ENCODE measurements at places on chromosomes 6 and 20. TPM values are rescaled to one million over a fixed set of nuclear protein-coding genes. Genes with fewer than 3 reads are reported as not detected.

DNA sequence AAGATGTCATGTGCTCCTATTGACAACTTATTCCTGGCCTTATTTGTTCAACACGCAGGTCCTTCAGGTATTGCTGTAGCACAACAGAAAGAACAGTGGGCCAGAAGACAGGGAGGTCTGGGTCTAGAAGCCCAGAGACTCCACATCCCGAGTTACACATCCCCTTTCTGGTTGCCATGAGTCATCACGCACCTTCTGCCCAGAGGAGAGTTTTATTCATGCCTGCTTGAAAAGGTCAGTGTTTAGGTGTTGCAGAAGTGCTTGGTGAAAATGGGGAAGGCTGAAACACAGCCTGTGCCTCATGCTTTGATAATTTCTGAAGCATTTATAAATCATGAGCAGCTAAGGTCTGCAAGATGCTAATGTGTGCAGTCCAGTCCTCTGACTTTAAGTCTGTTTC lies 256.4 kb downstream of the GMPR start:
- DNase-seq = no peak

DNA sequence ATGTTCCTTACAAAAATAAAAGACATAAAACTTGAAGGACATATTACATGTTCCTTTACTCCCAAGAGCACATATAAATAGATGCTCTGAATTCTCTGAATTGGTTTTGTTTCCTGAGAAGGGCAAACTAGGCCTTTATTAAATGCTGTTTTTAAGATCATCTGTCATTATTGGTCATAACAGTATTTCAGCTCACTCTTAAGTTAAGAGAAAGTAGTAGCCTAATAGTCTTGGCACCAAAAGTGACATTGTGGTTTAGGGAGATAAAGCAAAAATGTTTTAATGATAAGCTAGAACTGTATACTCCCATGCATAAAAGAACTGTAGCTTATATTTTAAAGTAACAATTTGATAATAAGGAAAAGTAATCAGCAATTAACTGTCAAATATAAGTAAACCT lies 361.1 kb upstream of the PTCHD4 start:
- no peak for DNase-seq

GRCh38 chr6:154266560-154267099 lies 90.0 kb downstream of the IPCEF1 start:
- DNase-seq = no peak

DNA sequence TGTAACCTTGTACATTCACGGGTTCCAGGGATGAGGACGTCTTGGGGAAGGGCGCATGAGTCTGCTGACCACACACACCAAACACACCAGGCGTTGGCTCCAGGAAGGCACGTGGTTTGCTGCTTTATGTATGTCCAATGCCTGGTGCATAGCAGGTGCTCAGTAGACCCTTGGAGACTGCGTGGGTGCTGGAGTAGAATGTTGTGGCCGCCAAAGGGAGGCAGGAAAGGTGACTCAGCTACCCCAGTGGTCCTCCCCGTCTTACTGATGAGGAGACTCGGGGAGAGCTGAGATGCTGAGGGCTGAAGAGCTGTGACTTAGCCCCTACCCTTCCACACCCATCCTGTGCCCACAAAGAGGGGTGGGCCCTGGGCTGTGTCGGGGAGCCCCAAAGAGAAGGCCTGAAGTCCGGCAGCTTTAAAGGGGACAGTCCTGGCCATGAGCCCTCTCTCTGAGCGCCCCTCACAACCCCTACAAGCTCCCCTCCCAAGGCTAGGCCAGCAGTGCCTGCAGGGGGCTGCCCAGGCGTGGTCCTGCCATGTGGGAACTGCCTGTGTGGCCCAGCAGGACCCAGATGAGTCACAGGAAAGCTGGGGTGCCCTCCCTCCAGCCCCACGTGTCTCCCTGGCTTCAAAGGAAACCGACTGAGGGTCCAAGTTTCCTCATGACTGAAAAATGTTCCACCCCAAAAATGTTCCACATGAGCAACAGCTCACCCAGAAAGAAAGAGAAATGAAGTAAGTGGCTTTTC lies 28.0 kb upstream of the PTGIS start:
- DNase-seq = no peak

- no peak for DNase-seq
These were observed 43.2 kb downstream of the STK35 start for GRCh38 chr20:2144850-2145249.

- DNase-seq = peak; percentile 22
These were observed 357.1 kb downstream of the MAFB start for GRCh38 chr20:40331807-40332560.

GRCh38 chr6:110524305-110524704 lies 47.9 kb upstream of the SLC22A16 start:
- no peak for DNase-seq

- DNase-seq = no peak
These were observed 153.0 kb upstream of the DEFB112 start for GRCh38 chr6:50202766-50203165.

DNA sequence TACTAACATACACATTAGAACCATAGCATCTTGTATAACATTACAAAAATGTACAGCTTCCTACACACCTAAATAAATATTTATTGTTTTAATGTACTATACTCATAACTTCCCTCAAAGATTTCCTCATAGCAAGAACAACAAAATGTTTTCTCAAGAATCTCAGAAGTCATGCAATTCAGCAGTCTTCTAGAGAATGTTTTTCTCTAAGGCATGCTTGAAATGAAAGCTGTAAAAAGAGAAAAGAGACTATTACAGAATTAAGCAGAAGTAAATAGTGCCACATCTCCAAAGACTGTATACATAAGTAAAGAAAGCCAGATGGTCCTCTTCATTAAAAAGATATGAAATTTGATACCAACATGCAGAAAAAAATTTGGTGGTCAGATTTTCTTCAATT lies 672.2 kb downstream of the EPM2A start:
- DNase-seq = no peak

DNA sequence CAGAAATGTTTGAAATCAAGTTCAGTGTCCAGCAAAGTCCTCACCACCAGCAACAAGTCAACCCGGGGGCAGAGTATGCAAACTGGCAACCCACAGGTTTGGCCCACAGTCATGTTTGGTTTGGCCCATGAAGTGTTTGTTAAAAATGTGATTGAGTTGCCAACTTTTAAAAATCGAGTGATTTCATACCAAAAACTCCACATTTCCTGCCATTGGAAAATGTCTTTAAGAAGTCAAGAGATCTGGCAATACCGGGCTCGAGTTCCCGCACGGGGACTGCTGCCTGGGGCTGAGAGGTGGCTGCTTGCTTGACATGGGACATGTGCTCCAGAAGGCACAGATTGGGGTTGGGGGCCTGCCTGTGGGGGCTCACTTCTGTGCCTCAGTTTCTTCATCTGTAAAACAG lies 36.1 kb downstream of the PREX1 start:
- no peak for DNase-seq

GRCh38 chr6:157194643-157195042 lies 128.7 kb downstream of the TMEM242 start:
- no peak for DNase-seq

GRCh38 chr6:13763740-13764381 lies 50.5 kb downstream of the MCUR1 start:
- no peak for DNase-seq

- DNase-seq = no peak
These were observed 8.2 kb upstream of the BAG2 start for GRCh38 chr6:57163956-57164355.

DNA sequence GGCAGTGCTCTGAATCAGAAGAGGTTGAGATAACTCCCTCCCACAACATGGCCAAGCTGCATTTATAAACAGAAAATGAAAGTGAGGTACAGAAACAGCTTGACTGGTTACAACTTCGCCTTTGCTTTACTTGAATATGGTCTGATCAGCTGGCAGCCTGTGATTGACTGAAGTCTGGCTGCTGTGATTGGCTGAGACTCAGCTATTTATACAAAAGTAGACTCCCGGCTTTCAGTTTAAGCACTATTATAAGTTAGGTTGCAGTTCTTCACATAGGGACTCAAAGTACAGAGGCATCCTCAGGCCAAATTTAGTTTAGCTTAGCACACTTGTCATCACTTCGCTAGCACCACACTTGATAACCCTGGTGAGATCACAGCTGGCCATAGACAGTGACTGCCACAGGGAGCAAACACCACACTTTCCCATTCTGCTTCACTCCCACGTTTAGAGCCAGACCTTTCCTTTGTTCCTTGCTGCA lies 362.6 kb downstream of the EPM2A start:
- no peak for DNase-seq

DNA sequence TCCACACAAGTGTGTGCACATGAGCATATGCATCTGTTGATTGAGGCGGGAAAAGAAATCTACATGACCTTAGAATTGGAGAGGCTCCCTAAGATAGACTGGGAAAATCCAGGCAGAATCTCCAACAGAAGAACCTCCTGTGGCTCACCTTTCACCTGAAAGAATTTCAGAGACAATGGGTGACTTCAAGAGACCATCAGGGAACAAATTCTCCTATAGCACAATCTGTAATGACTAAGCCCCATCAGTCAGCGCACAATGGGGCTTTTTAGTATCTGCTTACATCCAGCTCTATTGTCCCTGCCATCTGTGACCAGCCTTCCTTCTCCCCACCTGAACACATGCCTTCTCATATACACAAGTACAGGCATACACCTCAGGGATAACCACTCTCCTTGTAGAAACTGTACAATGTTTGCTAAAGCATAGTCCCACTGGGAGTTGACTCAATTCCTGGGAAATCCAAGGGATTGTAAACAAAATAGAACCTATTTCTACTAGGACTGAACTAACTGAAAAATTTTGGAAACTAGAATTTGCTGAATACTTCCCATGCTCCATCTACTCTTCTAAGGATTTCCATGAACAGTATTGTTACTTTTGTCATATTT lies 150.8 kb upstream of the STXBP5 start:
- DNase-seq = no peak

DNA sequence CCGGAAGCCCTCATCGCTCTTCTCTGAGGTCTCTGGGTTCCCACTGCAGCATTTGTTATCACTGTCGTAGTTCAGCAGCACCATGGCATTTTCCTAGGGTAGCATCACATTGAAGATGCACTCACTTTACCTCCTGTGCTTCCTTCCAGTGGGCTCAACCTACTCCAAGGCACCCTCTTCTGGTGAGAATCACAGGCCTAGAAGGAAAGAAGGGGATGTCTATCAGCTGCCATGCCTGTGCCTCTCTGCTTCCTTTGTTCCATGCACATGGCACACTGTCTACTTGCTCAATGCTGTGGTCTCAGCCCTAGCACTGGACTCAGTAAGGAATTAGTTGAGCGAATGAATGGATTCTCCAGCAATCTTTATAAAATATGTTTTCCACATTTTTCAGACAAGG lies 22.6 kb downstream of the CST4 start:
- no peak for DNase-seq

DNA sequence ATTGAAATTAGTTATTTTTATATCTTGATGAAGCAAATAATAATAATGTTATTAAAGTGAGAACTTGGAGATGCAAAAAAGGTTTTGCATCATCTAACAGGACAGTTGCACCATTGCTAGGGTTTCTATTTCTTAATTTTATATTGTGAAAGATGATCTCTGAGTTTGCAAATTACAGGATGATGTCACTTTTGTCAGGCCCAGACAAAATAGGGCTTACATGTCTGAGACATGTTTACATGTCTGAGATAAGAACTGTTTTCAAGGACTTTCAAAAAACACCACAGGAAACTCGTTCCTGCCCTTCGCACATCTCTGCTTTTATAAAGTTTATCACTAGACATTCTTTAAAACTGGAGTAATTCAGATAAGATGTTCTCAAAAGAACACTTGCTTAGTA lies 1075.8 kb upstream of the MANEA start:
- DNase-seq = no peak

DNA sequence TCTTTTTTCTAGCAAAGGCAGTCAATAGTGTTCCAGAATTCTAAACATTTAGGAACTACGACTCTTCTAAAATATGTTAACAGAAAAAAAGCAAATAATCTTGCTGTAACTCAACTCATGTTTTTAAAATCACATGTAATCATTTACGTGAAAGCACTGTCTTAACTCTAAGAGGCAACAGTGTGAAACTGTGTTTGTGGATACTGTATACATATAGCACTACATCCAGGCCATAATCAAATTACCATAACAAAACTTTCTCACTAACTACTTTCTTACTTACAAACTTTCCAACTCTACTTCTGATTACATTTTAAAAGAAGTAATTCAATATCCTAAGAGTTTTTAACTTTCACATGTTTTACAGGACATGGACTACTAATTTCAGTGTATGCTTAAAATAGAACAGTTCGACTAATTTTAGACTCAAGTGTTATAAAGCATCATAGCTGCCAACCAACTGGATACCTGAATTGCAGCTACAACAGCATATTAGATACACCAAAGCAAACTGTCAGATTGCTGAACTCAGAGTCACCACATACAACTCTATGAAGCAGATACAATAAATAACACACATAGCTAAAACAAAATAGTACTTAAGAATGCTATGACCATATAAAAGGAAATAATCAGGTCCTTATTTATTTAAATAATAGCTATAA lies 121.6 kb upstream of the BEND6 start:
- DNase-seq = no peak

DNA sequence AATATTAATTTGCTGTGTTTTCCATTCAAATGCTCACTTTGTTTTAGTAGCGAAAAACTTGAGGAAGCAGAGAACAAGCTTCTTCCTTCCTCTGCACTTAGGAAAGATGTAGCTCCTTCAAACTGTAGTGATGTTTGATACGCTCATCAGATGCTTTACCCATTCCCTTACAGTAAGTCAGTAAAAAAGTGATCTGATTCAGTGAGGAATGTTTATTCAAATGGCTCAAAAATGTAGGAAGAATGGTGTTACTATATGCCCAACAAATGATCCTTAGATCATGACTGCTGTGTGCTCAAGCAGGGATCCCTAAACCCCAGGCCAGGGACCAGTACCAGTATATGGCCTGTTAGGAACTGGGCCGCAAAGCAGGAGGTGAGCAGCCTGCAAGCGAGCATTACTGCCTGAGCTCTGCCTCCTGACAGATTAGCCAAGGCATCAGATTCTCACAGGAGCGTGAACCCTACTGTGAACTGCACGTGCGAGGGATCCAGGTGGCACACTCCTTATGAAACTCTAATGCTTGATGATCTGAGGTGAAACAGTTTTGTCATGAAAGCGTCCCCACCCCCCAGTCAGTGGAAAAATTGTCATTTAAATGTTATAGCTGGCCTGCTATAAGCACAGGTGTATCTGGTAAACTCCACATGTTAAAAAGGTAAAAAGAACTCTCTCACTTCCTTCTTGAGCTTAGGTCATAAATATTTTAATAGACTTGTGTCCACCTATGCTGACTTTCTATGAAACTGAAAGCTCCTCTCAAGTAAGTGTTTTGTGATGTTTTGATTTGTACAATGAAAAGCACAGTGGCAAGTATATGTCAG lies 187.2 kb downstream of the FOXC1 start:
- no peak for DNase-seq

Gene SLC16A10
- 8.2 TPM for polyA plus RNA-seq

Gene C6orf15
- polyA plus RNA-seq = not detected

Gene HMGCLL1
- 4.6 TPM for polyA plus RNA-seq

Gene GRIK2
- polyA plus RNA-seq = 10.6 TPM
